ENCODE measurements at places on chromosomes 12 and 14.

DNA sequence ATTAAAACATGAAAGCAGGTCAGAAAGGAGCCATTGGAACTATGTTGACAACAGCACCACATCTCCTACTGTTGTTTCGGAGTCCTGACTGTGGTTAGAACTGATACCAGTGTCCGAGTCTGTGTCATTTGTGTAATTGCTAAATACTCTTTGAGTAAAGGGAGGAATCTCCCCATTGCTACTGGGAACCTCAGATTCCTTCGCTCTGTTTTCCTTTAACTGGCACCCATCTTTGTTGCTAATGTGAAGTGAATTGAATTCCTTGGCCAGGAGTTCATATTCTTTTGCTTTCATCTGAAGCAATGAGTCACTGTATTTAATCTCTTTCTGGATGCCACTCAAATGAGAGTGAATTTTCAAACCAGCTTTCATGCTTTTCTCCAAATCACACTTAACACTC is 31.5 kb downstream of the RASSF9 start:
- no peak for DNase-seq

DNA sequence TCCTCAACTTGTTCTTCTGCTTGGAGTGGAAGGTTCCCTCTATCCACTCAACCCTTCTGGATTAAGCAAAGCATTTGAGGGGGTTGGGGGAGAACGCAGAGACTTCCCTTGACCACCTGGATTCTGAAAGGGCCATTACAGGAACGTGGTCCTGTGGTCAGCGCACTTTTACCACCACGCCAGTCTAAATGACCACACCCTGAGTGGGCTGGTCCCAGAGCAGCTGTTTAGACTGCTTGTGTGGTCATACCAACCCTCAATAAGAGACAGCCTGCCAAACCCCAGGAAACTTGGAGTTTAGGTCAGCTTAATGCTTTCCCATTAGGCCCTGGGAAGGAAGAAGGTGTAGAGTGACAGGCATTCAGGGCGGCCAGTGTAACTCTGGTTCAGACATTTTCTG is 165.5 kb upstream of the ATP2B1 start:
- no peak for DNase-seq

DNA sequence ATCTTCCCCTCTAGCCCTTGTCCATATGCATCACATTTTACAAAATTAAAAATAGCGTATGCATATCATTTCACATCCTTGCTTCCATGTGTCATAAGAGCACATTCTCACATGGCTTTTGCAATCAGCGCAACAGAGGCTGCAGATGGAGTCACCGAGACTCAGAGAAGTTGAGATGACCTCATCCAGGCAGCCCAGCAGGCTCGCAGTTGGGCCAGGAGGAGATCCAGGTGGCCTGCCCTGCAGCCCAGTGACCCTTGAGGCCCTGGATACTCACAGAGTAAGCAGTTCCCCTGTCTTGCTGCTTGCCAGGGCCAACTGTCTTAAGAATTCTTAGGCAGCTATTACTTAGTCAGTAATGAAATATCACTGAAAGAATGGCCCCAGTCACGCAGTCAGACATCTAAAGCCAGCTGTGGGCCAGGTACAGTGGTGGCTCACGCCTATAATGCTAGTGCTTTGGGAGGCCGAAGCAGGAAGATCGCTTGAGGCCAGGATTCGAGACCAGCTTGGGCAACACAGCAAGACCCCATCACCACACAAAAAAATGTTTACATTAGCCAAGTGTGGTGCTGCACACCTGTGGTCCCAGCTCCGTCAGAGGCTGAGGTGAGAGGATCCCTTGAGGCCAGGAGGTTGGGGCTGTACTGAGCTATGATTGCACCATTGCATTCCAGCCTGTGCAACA is 9.1 kb downstream of the CAMKK2 start:
- no peak for DNase-seq

GRCh38 chr12:13744561-13744960 is 236.8 kb downstream of the GRIN2B start:
- no peak for DNase-seq

GRCh38 chr12:109606320-109607028 is 32.9 kb downstream of the MVK start:
- no peak for DNase-seq

GRCh38 chr12:120841525-120841924 is 62.6 kb downstream of the SPPL3 start:
- no peak for DNase-seq

GRCh38 chr14:31084385-31084784 is 58.2 kb upstream of the STRN3 start:
- DNase-seq: no peak

DNA sequence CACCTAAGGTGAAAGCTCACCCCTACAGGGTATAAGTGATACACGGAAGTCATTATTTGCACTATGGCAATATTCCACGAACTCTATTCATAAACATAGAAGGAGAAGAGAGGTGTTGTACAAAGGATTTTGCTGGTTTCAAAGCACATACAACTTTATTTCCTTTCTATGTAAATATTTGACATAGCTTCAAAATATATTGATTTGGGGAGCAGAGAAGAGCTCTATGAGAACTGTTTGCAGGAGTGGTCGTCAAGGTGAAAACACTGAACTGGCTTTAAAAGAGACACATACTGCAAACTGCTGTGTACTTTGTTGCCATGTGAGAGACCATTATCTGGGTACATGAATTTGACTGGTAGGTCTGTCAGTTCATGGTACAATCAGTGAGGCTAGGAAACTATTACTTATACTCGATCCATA is 16.7 kb downstream of the CNIH1 start:
- DNase-seq: no peak

DNA sequence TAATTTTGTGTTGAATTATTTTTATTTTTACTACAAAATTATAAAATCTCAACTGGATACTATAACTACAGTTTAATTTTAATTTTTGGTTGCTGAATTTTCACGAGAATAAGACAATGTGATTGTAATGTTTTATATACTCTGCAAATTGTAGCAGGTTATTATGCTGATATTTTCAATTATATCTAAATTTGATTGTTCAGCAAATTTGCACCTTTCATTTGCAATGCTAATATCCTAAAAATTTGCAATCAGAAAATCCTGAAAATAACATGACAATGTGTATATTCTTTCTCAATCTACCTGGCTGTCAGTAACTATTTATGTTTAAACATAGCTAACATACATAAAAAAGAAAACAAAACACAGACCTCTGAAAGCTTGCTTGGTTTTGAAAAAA is 932.2 kb upstream of the LRFN5 start:
- DNase-seq: no peak

- no peak for DNase-seq
These were observed 6.9 kb downstream of the ATP2B1 start for GRCh38 chr12:89701606-89702206.

DNA sequence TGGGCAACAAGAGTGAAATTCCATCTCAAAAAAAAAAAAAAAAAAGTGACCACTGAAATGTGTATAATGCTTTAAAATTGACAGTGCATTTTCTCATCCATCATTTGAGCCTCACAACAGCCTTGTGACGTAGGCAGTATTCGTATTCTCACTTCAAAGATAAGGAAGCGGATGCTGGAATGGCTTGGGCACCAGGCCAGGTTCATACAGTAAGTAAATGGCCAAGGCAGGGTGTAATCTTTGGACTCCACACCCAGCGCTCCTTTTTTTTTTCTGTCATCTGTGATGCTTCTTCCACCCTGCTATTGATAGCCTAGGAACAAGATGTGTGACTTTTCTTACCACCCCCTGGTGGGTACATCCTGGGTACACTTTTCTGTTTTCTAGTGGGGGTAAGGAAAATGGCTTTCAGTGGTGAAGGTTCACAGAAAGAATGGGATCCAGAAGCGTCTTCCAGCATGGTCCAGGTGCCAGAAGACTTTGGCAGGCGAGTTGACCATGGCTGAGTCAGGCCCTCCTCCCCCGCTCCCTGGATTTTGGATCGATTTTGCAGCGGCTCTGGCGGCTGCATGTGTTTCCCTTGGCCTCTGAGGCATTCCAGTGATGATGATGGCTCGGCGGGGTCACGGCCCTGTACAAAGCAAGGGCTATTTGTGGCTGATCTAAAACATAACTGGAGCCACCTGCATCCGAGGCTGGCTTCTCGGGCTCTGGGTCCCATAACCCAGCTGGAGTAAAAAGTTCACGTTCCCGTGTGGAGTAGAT is 110.6 kb downstream of the CACNA1C start:
- DNase-seq: no peak

- DNase-seq: peak; percentile 56
These were observed 130.1 kb downstream of the SPTSSA start for GRCh38 chr14:34331728-34332623.

- DNase-seq: no peak
These were observed 474.1 kb downstream of the ETNK1 start for GRCh38 chr12:23099104-23099503.

DNA sequence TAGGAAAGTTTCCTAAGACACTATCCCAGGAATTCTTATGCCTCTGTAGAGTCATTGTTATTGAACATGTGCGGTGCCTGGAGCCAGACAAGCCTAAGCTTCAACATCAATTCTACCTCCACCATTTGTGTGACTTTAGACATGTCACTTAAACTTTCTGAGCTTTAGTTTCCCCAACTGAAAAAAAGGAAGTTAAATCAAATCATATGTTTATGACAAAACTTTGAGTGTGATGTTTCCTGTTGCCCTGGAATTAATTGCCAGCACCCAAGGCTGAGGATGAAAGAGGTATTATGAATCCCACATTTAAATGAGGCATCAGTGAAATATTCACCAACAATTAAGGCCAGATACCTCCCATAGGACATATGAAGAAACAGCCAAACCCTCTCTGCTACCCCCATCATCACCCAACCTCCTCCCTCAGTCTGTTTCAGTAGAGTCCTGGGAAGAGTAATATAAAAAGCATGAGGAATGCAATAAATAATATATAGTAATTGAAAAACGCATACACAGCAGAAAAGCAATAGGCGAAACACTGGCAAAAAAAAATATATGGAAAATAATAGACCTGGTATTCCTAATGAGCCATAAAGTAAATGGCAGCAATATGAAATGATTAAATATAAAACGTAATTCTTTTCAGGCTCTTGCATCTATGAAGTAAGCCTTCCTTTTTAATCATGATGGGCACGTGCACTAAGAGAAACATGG is 182.0 kb upstream of the DCN start:
- DNase-seq: no peak

DNA sequence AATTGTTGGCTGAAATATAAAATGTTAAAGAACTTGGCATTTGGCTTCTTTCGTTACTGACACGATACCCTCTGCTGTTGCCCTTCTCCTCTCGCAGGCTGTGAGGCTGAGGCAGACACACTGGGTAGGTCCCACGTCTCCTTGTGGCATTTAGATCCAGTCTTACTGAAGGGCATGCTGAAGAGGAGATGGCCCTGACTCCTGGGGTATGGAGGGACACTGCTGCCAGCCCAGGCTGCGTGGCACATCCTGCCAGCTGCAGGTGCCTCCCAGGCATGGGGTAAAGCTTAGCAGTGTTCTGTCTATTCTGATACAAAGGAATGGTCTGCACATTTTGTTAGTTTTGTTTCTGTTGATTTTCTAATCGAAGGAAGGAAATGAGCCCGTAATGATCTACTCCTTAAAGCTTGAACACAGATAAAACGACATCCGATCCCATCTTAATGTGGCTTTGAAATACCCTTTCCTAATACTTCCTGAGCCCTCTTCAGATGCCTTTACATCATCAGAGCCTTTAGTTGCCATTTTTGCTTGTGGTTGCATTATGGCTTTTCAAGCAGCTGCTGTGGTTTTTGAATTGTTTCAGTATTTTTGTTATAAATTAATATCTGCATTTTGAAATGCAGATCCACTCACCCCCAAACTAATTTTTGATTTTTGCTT is 61.1 kb downstream of the WDR20 start:
- DNase-seq: no peak

DNA sequence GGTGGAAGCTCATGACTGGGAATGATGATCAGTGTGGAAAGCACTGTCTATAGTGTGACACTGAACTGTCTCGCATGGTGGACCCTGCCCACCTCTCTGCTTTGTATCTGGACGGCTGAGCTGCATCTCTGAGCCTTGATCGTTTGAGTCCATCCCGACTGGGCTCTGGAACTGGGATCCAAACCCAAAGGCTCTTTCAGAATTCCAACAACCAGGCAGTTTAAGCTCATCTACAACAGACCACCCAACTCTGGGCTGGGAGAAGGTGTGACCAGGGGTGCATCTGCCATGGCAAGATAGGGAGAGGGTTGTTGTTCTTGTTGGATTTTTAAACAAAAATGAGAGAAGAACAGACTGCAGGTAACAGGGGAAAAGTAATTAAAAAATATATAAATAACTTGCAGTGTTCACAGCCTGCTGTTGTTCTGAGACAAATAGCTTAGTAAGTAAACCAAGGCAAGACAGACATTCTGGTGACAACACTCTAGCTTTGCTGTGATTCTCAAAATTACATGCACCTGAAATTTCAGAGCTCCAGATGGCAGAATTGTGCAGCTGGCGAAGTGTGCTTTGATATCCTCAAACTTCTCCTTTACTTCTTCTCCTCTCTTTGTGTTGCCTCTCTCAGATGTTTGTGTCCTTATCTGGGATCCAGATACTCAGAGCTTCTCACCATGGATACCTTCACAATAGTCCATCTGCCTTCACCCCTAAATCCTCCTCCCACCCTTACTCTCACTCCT is 209.6 kb downstream of the EMP1 start:
- DNase-seq: no peak

- DNase-seq: no peak
These were observed 21.2 kb downstream of the MAX start for GRCh38 chr14:65080960-65081747.

- no peak for DNase-seq
These were observed 5.3 kb downstream of the BHLHE41 start for GRCh38 chr12:26119391-26119989.

GRCh38 chr12:43338848-43339526 is 213.0 kb downstream of the ADAMTS20 start:
- DNase-seq: no peak

DNA sequence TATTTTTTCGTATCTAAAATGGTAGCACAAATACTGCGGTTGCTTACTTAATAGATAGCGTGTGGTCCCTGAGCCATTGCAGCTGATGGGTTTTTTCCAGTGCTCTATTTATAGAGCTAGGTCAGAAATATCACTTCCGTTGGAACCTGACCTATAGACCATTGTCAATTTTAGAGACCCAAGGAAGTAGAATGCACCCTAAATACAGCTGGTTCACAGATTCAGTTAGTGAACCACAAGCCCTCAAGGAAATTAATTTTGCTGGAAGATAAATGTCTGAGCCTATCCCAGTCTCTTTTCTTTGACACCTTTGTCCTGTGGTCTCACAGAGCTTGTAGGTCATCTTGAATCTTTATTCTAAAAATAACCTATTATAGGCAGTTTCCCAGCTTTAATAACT is 391.0 kb downstream of the ZFP36L1 start:
- no peak for DNase-seq

Data from activated naive CD4-positive, alpha-beta T cell treated with anti-CD3 and anti-CD28 coated beads, Interleukin-2, amount 50 U/mL, for 16 hours (primary cell).